Right renal pelvis (tissue), 4 donors: ENCODE measurements at places on chromosomes 6 and 20. TPM values are rescaled to one million over a fixed set of nuclear protein-coding genes. Genes with fewer than 3 reads are reported as not detected.

HSPA1L gene
- polyA plus RNA-seq: 3.8 TPM

CDH22 gene
- polyA plus RNA-seq: not detected

TNNC2 gene
- 0.77 TPM for polyA plus RNA-seq

DNA sequence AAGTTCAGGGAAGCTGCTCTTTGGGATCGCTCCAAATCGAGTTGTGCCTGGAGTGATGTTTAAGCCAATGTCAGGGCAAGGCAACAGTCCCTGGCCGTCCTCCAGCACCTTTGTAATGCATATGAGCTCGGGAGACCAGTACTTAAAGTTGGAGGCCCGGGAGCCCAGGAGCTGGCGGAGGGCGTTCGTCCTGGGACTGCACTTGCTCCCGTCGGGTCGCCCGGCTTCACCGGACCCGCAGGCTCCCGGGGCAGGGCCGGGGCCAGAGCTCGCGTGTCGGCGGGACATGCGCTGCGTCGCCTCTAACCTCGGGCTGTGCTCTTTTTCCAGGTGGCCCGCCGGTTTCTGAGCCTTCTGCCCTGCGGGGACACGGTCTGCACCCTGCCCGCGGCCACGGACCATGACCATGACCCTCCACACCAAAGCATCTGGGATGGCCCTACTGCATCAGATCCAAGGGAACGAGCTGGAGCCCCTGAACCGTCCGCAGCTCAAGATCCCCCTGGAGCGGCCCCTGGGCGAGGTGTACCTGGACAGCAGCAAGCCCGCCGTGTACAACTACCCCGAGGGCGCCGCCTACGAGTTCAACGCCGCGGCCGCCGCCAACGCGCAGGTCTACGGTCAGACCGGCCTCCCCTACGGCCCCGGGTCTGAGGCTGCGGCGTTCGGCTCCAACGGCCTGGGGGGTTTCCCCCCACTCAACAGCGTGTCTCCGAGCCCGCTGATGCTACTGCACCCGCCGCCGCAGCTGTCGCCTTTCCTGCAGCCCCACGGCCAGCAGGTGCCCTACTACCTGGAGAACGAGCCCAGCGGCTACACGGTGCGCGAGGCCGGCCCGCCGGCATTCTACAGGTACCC, at the start of gene ESR1:
ESR1 (plus strand) TSS at position 170 of the 858 bp plus-strand sequence; CDS start at position 401, 231 bp downstream.
- DNase-seq: peak; percentile 12

GRCh38 chr6:136525586-136526195, 24.5 kb downstream of the MAP7 start:
- no peak for DNase-seq

QRSL1 gene
- polyA plus RNA-seq: 15.6 TPM

DNA sequence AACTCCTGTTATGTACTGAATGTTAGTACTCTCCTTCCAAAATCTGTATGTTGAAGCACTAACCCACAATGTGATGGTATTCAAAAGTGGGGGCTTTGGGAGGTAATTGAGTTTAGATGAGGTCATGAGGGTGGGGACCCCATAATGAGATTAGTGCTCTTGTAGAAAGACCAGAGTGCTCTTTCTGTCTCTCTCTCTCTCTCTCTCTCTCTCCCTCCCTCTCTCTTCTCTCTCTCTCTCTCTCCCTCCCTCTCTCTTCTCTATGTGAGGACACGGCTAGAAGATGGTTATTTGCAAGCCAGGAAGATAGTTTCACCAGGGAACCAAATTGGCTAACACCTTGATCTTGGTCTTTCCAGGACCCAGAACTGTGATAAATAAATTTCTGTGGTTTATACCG, 107.4 kb downstream of the TBX18 start:
- DNase-seq: no peak

GRCh38 chr20:48908656-48909319, 12.7 kb upstream of the ARFGEF2 start:
- DNase-seq: no peak

DNA sequence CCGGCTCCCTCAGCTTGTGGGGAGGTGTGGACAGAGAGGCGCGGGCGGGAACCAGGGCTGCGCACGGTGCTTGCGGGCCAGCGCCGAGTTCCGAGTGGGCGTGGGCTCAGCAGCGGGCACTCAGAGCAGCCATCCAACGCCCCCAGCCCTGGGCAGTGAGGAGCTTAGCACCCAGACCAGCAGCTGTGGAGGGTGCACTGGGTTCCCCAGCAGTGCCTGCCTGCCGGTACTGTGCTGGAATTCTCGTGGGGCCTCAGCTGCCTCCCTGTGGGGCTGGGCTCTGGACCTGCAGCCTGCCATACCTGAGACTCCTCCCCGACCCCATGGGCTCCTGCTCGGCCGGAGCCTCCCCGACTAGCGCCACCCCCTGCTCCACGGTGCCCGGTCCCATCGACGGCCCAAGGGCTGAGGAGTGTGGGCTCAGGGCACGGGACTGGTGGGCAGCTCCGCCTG, 92.7 kb downstream of the MANEA start:
- DNase-seq: no peak

DNA sequence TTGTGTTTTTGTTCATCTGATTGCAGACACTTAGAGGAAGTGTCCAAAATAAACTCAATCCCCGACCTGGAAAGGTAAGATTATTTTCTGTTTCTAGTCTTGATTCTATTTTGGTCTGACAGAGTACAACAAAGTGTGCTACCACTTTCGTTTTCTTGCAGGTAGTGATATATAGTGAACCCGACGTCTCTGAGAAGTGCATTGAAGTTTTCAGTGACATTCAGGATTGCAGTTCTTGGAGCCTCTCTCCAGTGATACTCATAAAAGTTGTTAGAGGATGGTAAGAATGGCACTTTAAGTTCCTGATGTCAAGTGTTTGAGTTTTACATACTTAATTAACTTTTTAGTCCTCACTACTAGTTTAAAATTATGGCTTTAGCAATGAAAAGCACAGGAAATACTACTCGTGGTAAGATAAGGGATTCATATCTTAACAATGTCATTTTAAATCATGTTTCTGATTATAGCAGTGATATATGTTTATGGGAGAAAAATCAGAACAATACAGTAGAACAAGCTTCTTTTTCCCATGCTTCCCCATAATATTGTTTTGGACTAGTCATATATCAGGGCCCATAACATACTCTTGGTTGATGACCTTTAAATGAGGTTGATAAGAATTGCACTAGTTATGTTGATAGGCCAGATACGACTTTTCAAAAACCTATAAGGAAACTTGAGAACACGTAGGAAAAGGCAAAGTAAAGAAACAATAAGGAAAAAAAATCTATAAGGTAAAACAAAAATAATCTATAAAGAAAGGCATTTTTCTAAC, 104.0 kb downstream of the RTN4IP1 start:
- no peak for DNase-seq

MUCL3 gene
- polyA plus RNA-seq: 0.06 TPM

TBXT gene
- 0.04 TPM for polyA plus RNA-seq

ASIP gene
- polyA plus RNA-seq: 0.74 TPM

LCA5 gene
- 12.7 TPM for polyA plus RNA-seq

UNC5CL gene
- polyA plus RNA-seq: 6.5 TPM

DNA sequence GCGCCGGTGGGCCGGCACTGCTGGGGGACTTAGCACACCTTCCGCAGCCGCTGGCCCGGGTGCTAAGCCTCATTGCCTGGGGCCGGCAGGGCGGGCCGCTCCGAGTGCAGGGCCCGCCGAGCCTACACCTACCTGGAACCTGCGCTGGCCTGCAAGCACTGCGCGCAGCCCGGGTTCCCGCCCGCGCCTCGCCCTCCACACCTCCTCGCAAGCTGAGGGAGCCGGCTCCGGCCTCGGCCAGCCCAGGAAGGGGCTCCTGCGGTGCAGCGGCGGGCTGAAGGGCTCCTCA, 10.7 kb upstream of the MPC1 start:
- no peak for DNase-seq

PRR18 gene
- 0.26 TPM for polyA plus RNA-seq

TRIM15 gene
- 0.41 TPM for polyA plus RNA-seq

NT5E gene
- 4.3 TPM for polyA plus RNA-seq

- no peak for DNase-seq
Measured at GRCh38 chr6:56148488-56149186, 98.7 kb downstream of the COL21A1 start.

GRCh38 chr20:10111959-10112250, 77.1 kb downstream of the ANKEF1 start:
- DNase-seq: no peak

CYP39A1 gene
- polyA plus RNA-seq: 7.4 TPM

DNA sequence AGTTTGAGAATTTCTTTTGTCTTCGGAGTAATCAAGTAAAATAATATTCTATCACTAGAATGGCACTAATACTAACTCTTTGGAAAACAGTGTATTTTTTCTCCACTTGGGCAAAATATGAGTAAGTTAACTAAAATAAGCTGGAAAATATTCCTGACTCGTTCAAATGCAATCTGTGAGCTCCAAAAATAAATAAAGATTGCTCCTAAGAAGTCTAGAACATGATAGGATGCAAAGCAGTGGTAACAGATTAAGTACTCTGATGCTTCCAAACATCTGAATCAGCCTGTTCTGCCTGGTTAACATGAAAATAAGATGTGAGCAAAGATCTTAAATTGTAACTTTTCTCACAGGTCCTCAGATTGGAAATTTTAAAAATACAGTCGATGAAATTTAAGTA, 285.1 kb upstream of the ID4 start:
- no peak for DNase-seq

DNA sequence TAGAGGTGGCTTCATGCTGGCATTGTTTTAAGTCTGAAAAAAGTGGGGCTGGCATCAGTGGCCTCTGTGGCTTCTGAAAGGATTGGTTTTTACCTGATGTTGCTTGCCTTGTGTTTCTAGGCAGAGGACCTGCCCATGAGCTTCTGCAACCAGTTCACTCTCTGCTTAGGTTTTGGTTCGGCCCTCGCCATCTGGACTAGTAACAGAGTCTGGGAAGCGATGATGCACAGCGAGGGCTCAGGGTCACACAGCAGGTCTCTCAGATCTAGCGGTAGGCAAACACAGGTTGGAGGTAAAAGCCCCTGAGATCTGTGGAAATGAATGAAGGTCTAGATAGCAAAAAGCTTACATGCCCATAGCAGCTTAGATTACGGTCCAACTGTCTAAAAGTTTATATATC, 6.8 kb upstream of the RBL1 start:
- DNase-seq: no peak
